ENCODE measurements at places on chromosomes 16 and 17. TPM values are rescaled to one million over a fixed set of nuclear protein-coding genes. Genes with fewer than 3 reads are reported as not detected.

Gene G6PC1
- total RNA-seq, result not detected

Gene SERPINF2
- total RNA-seq, result 1.9 TPM

Gene FOXF1
- total RNA-seq, result 1.1 TPM

Gene ESRP2
- total RNA-seq, result not detected

Gene PRAC2
- total RNA-seq, result not detected

Gene USP10
- total RNA-seq, result 42.4 TPM

Gene C17orf107
- total RNA-seq, result 5.4 TPM

Gene FSCN2
- 0.23 TPM for total RNA-seq

Gene PRSS8
- total RNA-seq, result 0.12 TPM

Gene LLGL2
- total RNA-seq, result 0.09 TPM

Gene C16orf86
- total RNA-seq, result 10.3 TPM

Gene ZP2
- total RNA-seq, result not detected

Gene HOXB9
- 2.8 TPM for total RNA-seq

Gene ZMYND15
- total RNA-seq, result not detected

Gene KRT39
- not detected for total RNA-seq

Gene NECAB2
- total RNA-seq, result 0.47 TPM

Gene NPW
- 1.6 TPM for total RNA-seq

Gene CBLN1
- total RNA-seq, result not detected

Gene SBK1
- total RNA-seq, result not detected

Gene TSNAXIP1
- total RNA-seq, result 0.26 TPM

Gene SPIRE2
- 3.2 TPM for total RNA-seq

Gene C1QL1
- 13.5 TPM for total RNA-seq

Gene TLCD3B
- not detected for total RNA-seq

Gene SEPTIN12
- total RNA-seq, result not detected

Gene TMEM106A
- total RNA-seq, result 3.0 TPM

Gene NOD2
- total RNA-seq, result not detected

Gene TNFSF13
- 2.1 TPM for total RNA-seq

Gene USP43
- not detected for total RNA-seq

Gene HS3ST3A1
- total RNA-seq, result 20.0 TPM

Gene ZNF778
- 9.9 TPM for total RNA-seq

Gene EVPL
- not detected for total RNA-seq

Gene SPATA32
- not detected for total RNA-seq

Gene CCL16
- not detected for total RNA-seq
